ENCODE measurements at places on chromosomes 12 and 14.

DNA sequence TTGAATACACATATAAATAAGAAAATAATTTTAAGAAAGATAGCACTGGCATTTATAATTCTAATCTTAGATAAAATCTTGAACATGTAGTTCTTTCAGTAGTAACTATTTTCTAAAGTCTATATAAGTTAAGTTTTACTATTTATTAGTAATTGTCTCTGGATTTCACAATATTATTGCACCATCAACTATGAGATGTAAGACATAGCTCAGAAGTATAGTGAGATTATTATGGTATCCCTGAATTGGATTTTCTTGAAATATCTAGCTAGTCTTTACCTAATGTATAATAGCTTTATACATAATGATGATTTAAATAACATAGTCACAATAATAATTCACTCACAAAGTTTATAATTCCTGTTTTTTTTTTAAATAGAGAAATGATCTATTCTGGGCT, 6.7 kb downstream of the CLEC12A start:
- no peak for DNase-seq

- DNase-seq = no peak
Measured at GRCh38 chr12:41250748-41251147, 62.6 kb downstream of the PDZRN4 start.

DNA sequence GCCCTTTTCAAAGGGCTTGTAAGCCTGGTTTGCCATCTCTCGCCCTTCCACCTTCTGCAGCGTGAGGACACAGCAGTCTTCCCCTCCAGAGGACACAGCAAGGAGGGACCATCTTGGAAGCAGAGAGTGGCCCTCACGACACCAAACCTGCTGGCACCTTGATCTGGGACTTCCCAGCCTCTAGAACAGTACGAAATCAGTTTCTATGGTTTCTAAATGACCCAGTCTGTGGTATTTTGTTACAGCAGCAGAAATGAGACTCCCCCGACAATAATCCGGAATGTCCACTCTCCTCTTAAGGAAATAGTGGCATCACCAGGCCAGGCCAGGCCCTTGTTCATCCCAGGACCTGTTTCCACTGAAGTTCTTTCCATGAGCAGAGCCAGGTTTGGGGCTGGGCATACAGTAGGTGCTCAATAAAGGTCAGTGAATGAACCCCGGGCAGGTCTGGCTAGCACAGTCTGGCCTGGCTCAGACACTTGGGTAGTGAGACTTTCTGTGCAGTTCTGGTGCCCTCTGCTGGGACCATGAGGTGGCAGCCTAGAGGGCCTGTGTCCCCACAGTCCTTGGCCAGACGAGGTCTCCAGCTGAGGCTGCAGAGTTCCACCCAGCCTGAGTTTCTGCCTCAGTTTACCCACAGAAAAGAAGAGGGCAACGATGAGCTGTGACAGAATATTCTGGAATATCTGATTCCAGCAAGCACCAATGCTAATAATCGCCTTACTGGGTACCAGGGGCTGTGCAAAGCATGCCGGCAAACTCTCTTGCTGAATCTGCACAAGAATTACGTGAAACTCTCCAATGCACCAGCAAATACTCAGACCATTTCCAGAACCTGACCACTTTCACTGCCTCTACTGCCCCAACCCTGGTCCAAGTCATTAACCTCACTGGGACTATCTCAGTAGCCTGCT, 14.0 kb downstream of the ABCB9 start:
- DNase-seq = peak; percentile 69

GRCh38 chr12:115511986-115512711, 765.3 kb downstream of the MED13L start:
- DNase-seq = no peak

DNA sequence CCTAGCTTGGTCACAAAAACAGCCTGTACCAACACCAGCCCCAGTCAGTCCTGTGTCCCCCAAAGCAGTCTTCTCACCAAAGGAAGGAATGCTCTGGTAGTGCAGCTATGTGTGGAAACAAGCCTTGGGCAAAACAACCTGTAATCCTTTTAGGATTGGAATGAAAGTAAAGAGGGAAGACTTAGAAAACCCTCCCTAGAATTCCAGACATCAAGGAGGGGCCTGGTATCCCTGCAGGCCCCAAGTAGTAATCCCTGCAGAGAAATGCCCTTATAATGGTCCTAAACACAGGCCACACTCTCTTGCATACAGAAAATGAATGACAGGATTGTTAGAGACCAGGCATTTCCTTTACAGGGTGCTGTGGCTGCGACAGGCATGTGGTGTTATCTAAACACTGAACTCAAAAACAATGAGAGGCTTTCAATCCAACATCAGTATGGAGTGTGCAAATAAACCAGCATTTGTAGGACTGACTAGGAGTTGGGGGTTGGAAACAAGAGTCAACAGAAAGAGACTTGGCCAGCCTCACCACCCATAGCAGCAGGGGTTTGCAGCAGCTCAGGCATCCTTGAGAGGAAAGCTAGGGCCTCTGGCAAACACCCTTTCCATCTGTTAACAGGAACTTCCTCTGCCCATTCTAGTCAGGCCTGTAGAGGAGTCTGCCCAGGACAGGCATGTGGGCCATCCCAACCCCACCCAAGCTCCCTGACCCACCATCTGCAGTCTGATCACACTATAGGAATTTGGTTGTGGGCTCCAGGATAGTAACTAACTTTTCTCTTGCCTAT, 59.1 kb downstream of the DCAF5 start:
- no peak for DNase-seq

- no peak for DNase-seq
Measured at GRCh38 chr12:52407918-52408317, 1.8 kb upstream of the KRT82 start.

DNA sequence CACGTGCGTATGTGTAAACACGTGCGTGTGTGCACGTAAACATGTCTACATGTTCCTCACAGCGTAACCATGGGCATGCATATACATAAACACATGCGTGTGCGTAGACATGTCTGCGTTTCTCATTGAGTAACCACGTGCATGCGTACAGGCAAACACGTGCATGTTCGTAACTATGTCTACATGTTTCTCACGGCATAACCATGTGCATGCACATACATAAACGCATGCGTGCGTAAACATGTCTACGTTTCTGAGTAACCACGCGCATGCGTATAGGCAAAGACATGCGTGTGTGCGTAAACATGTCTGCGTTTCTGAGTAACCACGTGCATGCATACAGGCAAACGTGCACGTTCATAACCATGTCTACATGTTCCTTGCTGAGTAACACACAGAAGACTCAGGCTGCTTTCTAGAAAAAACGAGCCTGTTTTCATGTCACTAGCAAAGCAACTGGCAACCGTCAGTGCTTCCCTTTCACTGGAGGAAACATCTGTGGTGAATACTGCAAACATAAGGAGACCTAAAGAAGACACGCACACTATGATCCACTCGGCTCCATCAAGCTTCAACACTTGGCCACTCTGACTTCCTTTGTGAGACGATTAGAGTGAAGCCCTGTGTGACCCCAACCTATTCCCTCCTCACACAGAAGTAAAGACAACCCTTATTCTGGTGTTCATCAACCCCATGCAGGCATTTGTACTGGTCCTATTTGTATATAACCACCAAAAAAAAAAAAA, 28.8 kb downstream of the POLE start:
- no peak for DNase-seq

DNA sequence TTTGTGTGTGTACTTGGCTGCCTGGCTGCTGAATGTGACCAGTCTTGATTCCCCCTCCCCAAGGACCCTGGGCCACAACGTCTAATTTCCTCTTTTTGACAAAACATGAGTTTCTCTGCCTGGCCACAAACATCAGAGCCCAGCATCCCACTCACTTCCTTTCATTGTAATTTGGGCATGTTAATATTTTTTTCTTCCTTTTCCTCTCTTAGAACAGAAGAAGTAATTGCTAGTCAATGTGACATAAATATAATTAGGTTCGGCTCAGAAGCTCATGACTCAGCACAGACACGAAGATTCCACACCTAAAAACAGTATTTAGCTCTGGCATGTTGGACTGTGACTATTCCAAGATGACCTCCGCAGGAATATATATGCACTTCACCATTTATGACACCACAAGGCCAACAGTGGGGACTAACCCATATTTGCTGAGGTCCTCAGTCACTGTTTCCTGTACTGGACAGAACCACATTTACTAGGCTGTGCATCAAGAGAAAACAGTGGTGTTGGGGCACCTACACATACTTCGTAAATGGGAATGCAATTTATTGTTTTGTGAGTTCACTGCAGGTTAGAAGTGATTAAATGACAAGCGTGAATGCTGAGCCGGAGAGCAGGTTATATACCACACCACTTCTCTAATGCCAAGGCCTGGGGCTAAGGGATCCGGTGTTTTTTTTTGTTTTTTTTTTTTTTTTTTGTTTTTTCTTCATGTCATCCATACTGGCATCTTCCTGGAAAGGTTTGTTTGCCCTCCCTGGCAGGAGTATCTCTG, 4.2 kb downstream of the GSG1 start:
- no peak for DNase-seq

All from DND-41 (cell line).